ENCODE measurements at places on chromosomes 2 and 18.

DNA sequence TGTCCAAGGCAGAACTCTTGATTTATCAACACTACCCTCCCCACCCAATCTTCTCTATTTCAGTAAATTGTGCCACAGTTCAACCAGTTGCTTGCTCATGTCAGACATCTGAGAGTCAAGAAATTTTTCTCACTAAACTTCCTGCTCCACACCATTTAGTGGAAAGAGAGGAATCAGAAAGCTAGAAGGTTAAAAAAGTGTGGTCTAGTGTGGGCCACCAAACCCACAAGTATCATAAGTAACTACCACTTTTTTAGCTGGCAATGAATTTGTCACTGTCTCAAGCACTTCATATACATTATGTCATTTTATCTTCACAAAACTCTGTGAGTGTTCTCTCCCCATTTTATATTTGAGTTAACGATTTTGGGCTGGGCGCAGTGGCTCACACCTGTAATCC is 16.6 kb upstream of the MSTN start:
- no peak for DNase-seq

GRCh38 chr2:217947383-217948350 is 55.1 kb downstream of the TNS1 start:
- no peak for DNase-seq

- no peak for DNase-seq
Observed at GRCh38 chr2:29420464-29420863, 305.2 kb downstream of the CLIP4 start.

DNA sequence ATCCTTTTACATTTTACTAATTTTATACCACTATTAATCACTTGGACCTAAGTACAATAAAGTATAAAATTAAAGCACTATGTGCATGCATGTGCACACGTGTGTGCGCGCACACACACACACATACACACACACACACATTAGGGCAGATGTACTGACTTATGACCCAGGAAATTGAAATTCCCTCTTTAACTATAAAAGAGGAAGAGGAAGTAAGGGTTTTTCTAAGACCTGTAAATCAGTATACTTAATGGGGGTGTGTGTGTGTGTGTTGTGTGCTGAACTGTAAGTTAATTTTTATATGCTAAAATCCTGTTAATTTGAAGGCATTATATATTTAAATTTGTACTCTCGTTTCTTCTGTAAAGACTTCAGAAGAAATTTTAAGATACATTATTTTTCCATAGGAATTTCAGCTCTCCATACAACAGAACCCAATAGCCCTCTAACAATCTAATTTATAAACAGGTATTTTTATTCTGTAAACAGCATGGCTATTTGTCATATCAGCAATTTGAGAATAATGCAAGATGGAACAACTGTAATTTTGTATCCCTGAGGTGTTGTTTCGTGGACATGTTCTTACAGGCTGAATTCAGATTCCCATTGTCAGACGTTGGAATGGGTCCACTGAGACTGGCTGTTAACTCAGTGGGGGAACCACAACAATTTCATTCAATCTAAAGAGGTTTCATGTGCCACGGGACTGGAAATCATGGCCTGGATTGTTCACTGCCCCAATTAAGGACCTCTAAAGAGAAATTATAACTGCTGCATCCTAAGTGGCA is 90.9 kb downstream of the PLA2R1 start:
- no peak for DNase-seq

All from stomach (tissue), 19 donors.